Activated B cell treated with CpG ODN at 0.5 μM for 24 hours (primary cell): ENCODE measurements at places on chromosomes 3 and 15. TPM values are rescaled to one million over a fixed set of nuclear protein-coding genes. Genes with fewer than 3 reads are reported as not detected.

- DNase-seq = no peak
These were observed 158.2 kb downstream of the SPATA16 start for GRCh38 chr3:172982736-172983364.

- DNase-seq = no peak
These were observed 428.3 kb downstream of the GABRG3 start for GRCh38 chr15:27399241-27399640.

GRCh38 chr15:29936353-29937049 is 114.2 kb upstream of the TJP1 start:
- DNase-seq = no peak

GRCh38 chr15:38061856-38062649 is 127.6 kb downstream of the TMCO5A start:
- no peak for DNase-seq

The LTF gene
- total RNA-seq = 0.10 TPM in 1 of 2 replicates, not detected in the other

DNA sequence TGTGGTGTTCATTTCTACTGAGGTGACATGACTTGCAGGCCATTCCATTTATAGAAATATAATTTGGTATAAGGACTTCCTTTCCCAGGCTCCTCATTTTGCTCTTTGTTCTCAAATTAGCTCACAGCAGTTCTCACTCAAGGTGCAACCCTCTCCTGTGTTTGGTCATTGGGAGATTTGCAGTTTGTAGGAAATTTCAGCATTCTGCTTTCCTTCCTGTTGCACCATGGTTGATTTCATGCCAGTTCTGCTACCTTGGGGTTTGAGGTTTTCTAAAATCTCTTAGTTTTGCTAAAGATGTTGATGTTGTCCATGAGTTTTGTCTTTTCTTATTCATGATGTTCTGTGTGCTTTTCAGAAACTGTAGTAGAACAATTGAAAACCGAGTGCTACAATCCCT is 65.7 kb upstream of the PROK2 start:
- no peak for DNase-seq

- no peak for DNase-seq
These were observed 128.0 kb downstream of the LRIG1 start for GRCh38 chr3:66372681-66373350.

DNA sequence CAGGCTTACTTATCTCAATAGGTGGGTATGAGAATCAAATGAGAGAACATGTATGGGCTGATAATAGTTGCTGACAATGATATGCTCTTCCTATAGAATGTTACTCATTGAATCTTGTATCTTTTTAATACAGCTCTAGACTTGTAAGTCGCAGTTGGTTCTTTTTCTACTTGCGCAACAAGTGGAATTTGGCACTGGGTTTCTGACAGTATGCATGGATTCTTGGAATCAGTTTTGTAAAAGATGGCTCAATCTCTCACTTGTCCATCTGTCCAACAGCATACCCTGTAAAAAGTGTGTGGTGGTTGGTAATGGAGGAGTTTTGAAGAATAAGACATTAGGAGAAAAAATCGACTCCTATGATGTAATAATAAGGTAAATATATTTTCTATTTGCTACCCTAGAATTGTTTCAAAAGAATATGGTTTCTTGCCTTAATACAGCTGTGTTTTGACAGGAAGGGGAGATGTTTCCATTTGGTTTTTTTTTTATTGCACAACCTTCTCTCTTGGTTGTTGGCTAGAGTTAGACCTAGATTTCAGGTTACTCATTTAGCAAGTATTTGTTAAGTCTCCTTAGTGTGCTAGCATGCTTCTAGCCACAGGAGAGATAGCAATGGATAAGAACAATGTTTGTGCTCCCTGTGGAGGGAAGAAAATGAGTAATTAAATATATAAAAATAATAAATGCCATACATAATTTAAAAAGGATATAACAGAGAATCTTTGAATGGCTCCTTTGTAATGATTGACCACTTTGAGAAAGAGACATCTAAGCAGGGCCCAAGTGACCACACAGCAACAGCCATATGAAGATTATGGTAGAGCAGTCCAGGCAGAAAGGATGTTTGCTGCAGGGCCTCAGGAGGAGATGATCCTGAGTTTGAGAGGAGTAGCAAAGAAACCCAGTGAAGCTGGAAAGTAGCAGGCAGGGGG is 21.8 kb downstream of the ST3GAL6 start:
- DNase-seq = no peak

- no peak for DNase-seq
These were observed 397.1 kb upstream of the CFAP20DC start for GRCh38 chr3:59446775-59447465.

DNA sequence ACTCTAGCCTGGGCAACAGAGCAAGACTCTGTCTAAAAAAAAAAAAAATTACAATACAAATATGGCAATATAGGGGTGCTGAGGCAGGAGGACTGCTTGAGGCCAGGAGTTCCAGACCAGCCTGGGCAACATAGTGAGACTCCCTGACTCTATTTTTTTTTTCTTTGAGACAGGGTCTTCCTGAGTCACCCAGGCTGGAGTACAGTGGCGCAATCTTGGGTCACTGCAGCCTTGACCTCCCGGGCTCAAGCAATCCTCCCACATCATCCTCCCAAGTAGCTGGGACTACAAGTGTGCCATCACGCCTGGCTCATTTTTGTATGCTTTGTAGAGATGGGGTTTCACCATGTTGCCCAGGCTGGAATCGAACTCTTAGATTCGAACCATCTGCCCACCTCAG is 17.3 kb upstream of the RAB11A start:
- no peak for DNase-seq

DNA sequence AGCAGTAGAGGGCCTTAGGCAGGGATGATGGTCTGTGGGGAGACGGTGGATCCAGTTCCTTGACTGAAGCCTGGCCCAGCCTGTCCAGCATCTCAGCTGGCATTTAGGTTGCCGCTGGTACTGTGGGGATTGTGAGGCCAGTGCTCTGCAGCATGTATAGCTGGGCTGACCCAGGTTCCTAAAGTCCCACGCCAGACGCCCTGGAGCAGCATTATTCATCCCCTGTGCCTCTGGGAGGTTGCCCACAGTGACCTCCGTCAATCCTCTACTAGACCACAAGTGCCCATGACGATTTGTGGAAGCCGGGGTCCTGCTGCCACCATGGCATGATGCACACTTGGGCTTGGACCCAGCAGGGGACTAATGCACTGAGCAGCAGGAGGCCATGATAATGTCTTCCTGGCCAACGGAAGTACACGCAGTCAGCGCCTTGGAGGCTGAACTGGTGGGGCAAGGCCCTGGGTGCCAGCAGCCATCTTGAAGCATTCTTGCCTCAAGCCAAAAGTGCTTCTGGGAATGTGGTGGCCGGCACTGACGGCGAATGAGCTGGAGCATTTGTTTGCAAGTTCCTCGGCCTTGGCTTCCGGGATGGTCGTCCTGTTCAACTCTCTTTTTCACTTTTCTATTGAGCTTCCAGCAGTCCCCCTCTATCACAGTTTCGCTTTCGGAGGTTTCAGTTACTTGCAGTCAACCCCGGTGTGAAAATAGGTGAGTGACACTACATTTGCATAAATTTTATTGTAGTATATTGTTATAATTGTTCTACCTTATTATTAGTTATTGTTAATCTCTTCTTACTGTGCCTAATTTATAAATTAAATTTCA is 949.4 kb downstream of the ROBO1 start:
- DNase-seq = no peak

The GATA2 gene
- total RNA-seq = not detected in 2 replicates

DNA sequence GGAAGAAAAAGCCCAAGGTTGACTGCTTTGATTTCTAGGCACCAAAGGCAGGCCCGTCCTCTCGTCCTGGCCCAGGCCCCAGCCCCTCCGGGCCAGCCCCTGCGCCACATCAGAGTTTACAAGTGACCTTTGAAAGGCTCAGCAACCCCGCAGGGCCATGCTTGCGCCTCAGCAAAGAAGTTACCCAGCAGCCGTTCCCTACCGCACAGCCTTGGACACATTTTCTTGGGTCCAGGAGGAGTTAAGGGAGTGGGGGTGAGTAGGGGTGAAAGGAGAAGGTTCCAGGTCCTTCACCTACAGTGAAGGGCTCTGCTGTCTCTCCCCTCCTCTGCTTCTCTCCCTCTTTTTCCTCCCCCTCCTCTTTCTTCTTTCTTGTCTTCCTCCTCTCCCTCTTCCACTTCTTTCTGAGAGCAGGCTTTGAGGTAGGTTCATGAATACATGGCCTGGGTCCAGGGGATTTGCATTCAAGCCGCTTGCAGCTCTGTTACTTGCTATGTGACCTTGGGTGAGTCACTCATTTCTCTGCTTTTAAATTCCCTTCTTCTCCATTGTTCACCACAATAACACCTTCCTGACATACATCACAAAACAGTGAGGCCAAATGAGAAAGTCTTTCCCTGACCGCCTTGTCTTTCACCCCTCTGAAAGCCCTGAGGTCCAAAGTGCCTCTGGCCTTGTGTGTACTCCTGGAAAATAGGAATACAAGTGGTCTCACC is 223.3 kb upstream of the TPRG1 start:
- no peak for DNase-seq
